Karpas-422 (cell line): ENCODE measurements at places on chromosomes 6 and 20. TPM values are rescaled to one million over a fixed set of nuclear protein-coding genes. Genes with fewer than 3 reads are reported as not detected.

GRCh38 chr6:40349901-40350746 lies 237.0 kb downstream of the LRFN2 start:
- H3K4me1 ChIP-seq, result no peaks in the 10 kb centered on the region
- no peak for DNase-seq
- no peak overlapping the region for H3K27ac ChIP-seq

GRCh38 chr6:70717038-70717801 lies 49.5 kb downstream of the SMAP1 start:
- no peak overlapping the region for H3K4me3 ChIP-seq
- DNase-seq, result no peak
- H3K27ac ChIP-seq, result no peak overlapping the region
- peaks cover 11% of the 10 kb centered on the region for H3K4me1 ChIP-seq
- no peaks in the 10 kb centered on the region for H3K27me3 ChIP-seq

- DNase-seq, result no peak
- H3K4me1 ChIP-seq, result no peaks in the 10 kb centered on the region
- no peak overlapping the region for H3K27ac ChIP-seq
- H3K36me3 ChIP-seq, result peaks cover 92% of the 10 kb centered on the region
- H3K27me3 ChIP-seq, result no peaks in the 10 kb centered on the region
- H3K4me3 ChIP-seq, result no peak overlapping the region
Measured at GRCh38 chr6:78947962-78948361, 80.6 kb downstream of the IRAK1BP1 start.

- H3K27ac ChIP-seq, result no peak overlapping the region
- no peak overlapping the region for H3K4me3 ChIP-seq
- no peak for DNase-seq
- no peaks in the 10 kb centered on the region for H3K27me3 ChIP-seq
Measured at GRCh38 chr6:80223743-80224212, 117.3 kb downstream of the BCKDHB start.

DNA sequence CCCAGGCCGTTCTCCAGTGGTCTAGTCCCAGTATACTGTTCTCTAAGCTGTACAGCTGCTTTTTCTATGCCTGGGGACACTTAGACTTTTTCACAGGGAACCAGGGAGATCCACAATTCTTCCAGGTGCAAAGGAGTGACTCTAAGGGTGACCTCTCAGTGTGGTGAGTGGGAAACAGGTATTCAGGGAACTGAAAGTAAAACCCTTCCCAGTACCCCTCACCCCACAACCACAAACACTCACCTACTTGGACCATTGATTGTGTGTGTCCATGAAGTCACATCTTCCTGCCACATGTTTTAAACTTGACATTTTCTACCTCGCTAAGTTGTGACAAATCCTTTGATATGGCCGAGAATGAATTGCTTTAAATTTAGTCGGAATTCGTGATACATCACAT lies 183.6 kb downstream of the CLIC5 start:
- H3K27ac ChIP-seq, result no peak overlapping the region
- H3K4me3 ChIP-seq, result no peak overlapping the region
- H3K36me3 ChIP-seq, result no peaks in the 10 kb centered on the region
- no peaks in the 10 kb centered on the region for H3K27me3 ChIP-seq
- no peak for DNase-seq

DNA sequence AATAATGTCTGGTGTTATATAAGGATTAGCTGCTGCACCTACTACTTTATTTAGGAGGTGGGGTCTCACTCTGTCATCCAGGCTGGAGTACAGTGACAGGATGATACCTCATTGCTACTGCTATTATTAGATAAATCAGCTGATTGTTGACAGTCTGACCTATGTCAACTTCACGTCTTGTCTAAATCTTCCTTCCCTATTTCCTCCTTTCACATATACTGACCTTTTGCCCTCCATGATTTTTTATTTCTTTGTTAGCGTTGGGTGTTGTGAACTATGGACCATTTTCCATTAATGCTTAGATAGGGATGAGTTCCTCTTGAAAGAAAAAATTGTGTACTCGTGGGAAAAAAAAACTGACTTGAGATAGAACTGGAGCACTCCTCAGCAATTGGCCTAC lies 109.9 kb upstream of the BEND6 start:
- no peak overlapping the region for H3K4me3 ChIP-seq
- no peak for DNase-seq
- H3K27me3 ChIP-seq, result no peaks in the 10 kb centered on the region
- no peaks in the 10 kb centered on the region for H3K36me3 ChIP-seq
- H3K27ac ChIP-seq, result no peak overlapping the region

DNA sequence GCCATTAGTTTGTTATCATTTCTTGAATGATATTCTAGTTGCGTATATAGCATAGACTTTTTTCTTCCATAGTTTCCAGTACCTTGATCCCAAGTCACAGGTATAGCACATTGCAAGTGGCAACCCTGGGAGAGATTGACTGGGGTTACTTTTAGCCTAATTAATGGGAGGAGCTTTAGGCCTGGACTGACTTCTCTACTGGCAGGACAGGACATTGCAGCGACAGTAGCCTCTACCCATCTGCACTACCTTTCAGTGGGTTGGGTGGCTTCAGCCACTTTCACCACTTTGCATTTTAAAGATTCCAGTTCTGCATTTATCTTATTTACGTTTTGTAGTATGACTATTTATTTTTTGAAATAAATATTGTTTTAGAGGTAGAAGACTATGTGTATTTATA lies 320.3 kb downstream of the RIMS1 start:
- no peaks in the 10 kb centered on the region for H3K36me3 ChIP-seq
- no peaks in the 10 kb centered on the region for H3K4me1 ChIP-seq
- no peak overlapping the region for H3K4me3 ChIP-seq
- no peak for DNase-seq
- H3K27ac ChIP-seq, result no peak overlapping the region

- H3K36me3 ChIP-seq, result no peaks in the 10 kb centered on the region
- DNase-seq, result no peak
- peak overlapping the region; percentile 6; the same call in 1 of the 2 replicates for H3K4me3 ChIP-seq
- H3K4me1 ChIP-seq, result peaks cover 7% of the 10 kb centered on the region; the same call in 1 of the 2 replicates
Measured at GRCh38 chr20:49785852-49786175, 26.8 kb upstream of the SLC9A8 start.

DNA sequence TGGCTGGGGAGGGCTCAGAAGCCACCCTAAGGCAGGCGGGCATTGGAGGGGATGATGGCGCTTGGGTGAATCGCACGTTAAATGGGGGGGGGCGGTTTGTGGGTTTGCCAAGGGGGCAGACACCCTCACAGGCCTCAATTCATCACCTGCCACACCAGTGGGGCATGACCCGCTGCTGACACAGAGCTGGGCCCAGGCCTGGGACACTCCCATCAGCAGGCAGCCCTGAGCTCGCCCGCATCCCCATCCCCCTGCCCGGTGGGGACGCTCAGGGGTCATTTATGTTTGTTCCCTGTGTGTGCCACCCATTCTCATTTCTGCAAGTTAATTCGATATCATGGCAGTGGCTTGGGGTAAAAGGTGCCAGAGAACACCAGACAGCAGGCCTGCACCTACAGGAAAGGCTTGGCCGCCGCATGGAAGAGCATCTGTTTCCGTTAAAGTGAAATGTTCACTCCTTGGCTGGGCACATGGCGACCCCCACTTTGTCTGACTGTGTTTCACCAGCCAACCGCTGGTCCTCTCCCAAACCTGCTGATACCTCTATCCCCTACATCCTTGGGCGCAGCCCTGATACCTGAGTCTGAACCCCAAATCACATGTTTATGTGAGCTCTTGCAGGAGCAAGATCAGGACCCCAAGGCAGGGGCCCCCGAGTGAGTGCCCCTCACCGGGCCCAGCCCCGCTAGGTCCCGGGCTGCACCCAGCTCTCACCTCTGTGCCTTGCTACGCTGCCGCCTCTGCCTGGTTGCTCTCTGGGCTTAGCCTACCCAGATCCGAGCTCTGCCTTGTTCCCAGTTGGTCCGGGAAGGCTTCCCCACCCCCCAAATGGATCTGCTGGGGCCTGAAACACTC lies 248.8 kb downstream of the TAF4 start:
- no peaks in the 10 kb centered on the region for H3K27me3 ChIP-seq
- H3K4me3 ChIP-seq, result no peak overlapping the region
- H3K36me3 ChIP-seq, result no peaks in the 10 kb centered on the region
- H3K27ac ChIP-seq, result no peak overlapping the region

ESF1 gene
- 12.2 and 16.9 TPM in 2 replicates for total RNA-seq

NKX2-4 gene
- total RNA-seq, result not detected in 2 replicates

PAK5 gene
- not detected in 2 replicates for total RNA-seq
